ENCODE measurements at places on chromosomes 4 and X.

DNA sequence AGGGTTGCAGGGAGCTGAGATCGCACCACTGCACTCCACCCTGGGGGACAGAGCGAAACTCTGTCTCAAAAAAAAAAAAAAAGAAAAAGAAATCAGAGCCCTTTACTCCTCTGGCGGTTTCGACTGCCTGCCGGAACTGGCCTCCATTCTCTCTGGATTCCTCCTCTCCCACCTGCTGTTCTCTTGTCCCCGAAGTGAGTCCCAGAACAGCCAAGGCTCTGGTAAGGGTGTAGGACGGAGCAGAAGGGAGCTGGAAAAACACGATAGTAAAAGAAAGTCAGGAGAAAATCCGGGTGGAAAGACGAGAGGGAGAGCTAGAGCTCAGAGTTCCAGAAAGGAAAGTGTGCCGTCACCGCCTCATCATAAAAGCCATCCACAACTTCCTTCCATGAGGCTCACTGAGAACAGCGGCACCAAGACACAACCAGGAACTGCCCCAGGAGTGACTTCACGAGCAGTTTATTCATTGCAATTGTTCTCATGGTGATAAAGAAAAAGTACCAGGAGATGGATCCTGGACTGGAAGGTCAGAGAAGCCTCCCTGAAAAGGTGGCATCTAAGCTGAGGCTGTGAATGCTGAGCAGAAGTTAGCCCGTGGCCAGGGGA, 12.3 kb downstream of the TLR3 start:
- peak; percentile 5 for DNase-seq

- peak; percentile 99 for DNase-seq
These were observed 29.5 kb upstream of the XIAP start for GRCh38 chrX:123830309-123830708.

DNA sequence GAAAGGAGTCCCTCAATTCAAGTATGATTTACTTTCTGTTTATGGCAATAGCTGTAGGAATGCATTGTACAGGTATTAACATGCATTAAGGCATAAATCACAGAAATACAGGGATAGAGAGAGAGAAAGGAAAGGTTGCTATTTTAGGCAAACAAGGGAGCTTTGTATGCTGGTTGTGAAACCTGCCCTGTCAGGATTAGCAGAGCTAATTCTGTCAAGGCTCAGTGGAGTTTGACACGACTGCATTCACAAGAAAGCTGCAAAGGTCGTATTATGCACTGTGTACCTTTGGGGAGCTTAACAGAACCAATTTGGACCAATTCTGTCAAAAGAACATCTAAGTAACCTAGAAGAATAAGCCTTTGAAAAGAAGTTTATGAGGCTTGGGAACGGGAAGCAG, 239.3 kb downstream of the GRIA2 start:
- peak; percentile 2 for DNase-seq

DNA sequence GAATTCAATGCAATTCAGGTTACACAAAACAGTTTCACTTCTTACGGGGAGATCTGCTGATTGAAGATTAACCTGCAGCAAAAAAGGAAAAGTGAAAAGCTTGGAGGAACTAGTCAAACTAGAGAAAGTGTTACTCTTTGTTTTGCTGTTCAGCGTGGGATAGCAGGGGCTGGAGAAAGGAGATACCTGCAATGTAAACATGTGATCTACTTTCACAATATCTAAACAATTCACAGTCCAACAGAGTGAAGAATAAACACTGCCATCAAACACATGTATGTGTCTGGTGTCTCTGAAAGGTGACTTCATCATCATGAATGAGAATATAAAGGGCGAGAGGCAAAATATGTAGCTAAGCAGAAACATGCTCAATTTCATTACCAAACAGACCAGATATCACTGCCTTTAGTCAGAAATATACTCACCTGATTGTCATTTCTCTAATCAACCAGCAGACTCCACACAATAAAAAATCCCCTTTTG, 26.4 kb downstream of the NIPAL1 start:
- peak; percentile 24 for DNase-seq

- DNase-seq: no peak
These were observed 136.3 kb downstream of the COL25A1 start for GRCh38 chr4:109166126-109166525.

DNA sequence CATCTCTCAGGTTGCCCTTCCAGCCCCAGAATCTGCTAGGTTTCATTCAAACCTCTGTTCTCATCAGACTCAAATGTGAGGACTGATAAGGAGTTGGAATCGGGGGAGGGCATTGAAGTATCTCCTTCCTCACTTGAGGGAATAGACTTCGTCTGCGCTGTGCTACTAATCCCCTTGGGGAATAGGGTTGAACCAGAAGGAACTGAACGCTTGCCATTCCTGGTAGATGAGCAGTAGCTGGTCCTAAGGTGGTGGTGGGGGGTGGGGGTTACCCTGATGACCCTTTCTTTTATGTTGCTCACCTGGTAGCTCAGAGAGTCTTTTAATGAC, 692 bp upstream of the SLC9A7 start:
- DNase-seq: no peak

- no peak for DNase-seq
These were observed 79.4 kb downstream of the JADE3 start for GRCh38 chrX:46991664-46992063.

DNA sequence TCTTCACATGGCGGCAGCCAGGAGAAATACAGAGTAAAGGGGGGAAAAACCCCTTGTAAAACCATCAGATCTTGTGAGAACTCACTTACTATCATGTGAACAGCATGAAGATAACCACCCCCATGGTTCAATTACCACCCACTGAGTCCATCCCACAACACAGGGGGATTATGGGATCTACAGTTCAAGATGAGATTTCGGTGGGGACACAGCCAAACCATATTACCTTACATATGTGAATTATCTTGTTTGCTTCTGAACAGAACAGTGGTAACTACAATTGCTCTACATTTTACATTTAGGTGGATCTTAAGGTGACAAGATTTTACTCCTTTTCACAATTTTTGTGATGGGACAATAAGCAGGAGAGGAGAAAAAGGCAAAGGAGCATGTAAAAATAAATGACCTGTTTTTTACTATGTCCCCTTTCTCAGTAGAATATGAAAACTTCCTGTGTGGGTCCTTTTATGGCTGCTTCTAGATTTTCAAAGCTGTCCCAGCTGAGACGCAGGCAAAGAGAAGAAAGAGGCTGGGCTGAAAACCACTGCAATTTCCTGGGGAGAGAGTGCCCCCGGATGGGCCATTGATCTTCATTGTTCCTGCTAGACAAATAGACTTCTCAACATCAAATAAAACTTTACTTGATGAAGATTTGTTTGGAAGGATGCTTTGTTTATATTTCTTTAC, 45.9 kb upstream of the PGM2 start:
- DNase-seq: no peak

DNA sequence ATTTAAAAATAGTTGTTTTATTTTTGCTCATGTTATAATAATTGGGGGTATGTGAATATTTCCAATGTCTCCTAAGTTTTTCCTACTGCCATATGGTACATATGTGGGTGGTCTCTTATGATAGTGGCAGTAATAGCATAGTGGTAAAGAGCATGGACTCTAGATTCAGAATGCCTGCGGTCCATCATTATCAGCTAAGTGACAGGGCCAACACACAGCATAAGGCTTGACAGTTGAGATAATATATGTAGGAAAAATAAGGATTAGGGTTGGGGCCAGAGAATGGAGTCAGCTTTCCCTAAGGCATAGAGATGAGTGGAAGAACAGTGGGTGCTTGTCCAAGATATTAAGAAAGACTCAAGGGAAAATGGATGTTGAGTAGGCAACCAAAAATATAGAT, 2707.5 kb downstream of the PCDH7 start:
- DNase-seq: no peak

- DNase-seq: peak; percentile 44
These were observed 27.2 kb downstream of the HTR2C start for GRCh38 chrX:114611018-114611619.

GRCh38 chr4:145307120-145307519, 126.7 kb upstream of the OTUD4 start:
- no peak for DNase-seq

GRCh38 chrX:45788941-45789348, 588.3 kb upstream of the DIPK2B start:
- DNase-seq: no peak

DNA sequence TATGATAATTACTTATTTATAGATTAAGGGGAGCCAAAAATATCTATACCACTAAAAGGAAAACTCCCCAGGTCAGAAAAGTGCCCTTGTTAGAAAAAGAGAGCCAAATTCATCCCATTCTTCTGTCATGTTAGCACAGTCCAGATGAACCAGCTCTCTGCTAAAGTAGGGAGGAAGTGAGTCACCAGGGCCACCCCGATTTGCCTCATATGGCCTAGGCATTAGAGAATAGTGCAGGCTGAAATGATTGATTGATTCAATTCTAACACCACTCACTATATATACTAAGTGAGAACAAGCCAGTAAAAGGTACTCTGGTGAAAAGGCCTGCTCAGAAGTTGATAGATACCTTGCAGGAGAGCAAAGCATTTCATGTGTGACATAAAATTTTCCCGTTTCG, 94.5 kb downstream of the SRPX start:
- no peak for DNase-seq

- DNase-seq: no peak
These were observed 319.5 kb downstream of the KCNIP4 start for GRCh38 chr4:21628916-21629610.

DNA sequence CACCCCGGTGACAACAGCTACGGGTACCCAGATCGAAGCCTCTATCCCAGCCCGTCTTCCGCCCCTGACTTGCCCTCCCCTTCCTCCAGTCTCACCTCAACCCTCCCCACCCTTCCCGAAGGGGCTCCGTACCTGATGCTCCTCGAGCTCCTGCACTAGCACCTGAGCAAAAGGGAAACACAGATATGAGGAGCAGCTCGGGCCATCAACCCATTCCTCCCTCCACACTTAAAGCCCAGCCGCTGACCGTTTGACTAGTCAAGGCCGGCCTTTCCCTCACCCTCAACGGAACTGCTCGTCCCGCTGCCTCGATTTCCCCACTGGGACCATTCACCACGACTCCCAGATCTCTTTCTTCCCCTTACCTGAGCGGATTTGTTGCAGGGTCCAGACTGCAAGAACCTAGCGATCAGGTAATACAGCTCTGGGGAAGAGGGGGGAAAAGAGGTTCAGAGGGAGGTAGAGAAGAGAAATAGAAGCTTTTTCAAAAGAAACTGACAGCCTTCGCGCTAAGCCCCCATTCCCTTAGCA, 731 bp downstream of the BRWD3 start:
- DNase-seq: peak; percentile 25

GRCh38 chr4:139007640-139008039, 7.9 kb upstream of the NOCT start:
- peak; percentile 31 for DNase-seq

- DNase-seq: no peak
These were observed 19.8 kb upstream of the PHKA2 start for GRCh38 chrX:19003756-19004155.

GRCh38 chr4:168451331-168451730, 29.0 kb downstream of the DDX60L start:
- no peak for DNase-seq

DNA sequence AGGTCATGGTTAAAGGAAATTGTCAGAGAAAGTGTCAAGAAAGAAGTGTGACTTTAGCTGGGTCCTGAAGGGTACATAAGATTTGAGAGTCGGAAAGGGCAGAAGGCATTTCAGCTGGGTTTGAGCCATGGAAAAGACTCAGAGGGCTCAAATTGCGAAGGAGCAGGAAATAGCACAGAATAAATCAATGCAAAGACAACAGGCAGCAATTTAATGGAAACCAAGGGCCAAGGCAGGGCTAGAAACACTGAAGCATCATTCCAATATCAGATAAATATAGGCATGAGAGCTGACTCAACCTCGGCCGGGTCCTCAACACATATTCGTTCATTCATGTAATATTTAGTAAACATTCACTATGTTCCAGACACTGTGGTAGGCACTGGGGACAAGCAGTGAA, 3.6 kb upstream of the FMR1 start:
- DNase-seq: no peak

DNA sequence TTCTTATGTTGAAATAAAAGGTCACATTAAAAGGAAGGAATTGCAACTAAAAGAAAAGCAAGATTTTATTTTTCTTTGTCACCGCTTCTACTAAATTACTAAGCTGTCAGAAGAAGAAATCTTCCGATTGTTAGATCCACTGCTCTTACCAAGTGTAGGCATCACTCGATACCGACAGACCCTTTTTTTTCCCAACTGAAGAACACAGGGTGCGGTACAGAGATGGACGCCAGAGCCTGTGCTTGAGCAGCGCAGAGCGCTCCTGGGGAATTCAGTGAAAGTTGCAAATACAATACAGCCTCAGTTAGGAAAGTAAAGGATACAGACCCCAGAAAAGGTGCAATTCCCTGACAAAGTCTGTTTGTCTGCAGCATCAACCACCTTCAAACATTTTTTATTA, 94.9 kb upstream of the WDR17 start:
- DNase-seq: no peak

DNA sequence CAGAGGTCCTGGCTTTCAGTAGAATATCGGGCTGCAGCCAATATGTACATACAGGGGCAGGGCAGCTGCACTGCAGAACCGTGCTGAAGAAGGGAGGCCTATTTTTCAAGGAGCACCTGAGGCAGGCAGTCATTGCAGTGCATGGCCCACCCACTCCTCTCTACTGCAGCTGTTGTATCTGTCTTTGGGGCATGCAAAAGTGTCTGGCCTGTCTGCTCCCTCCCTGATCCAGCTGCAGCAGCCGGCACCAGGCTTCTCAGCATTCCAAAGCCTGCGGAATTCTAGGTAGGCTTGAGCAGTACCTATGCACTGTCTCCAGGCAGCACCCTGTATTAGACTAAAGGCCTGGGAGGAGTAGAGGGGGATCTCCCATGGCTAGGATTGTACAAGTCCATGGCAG, 415.2 kb upstream of the MAGEB16 start:
- DNase-seq: no peak

DNA sequence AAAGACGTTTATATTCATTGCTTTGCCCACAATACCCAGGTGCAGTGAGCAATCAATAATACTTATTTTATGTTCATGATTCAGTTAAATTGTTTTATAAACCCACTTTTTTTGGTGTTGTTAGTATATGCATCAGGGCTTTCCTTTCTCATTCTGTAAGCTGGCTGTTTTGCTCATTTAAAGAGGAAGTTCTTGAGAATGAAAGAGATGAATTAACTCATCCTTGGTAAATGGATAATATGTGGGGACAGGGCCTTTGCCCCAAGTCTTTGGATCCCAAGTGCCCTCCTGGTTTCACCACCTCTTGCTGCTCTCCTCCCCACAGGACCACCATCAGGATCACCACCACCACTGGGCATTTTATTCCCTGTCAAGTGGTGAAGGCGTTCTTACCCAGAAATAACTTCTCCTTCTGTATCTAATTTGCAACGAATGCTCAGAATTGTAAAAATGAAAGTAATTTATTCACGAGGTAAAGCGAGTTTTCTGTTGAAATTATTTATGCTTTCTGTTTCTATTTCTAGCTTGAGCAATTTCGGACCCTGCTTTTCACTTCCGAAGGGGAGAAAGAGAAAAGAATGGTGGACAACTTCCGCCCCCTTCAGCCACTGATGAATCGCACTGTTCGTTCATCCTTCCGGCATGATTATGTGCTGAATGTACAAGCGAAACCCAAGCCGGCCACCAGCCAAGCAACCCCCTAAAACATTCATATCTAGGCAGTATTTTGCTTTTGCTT, 8.2 kb upstream of the ZRSR2 start:
- no peak for DNase-seq
